ENCODE measurements at places on chromosomes 3 and 15. TPM values are rescaled to one million over a fixed set of nuclear protein-coding genes. Genes with fewer than 3 reads are reported as not detected.

The TMEM108 gene
- total RNA-seq, result 0.89 TPM

The C3orf85 gene
- total RNA-seq, result not detected

The FMN1 gene
- 6.7 TPM for total RNA-seq

The CCDC13 gene
- total RNA-seq, result 1.2 TPM

The AGBL1 gene
- total RNA-seq, result not detected

The CAV3 gene
- total RNA-seq, result not detected

The ARHGEF26 gene
- total RNA-seq, result 3.4 TPM

The OCA2 gene
- total RNA-seq, result not detected

The IL17RE gene
- 3.9 TPM for total RNA-seq

The PROK2 gene
- total RNA-seq, result not detected

The ABCF3 gene
- total RNA-seq, result 29.9 TPM

The GPR27 gene
- not detected for total RNA-seq

The SLC30A4 gene
- 3.7 TPM for total RNA-seq

The CFAP20DC gene
- 2.5 TPM for total RNA-seq

The PFKFB4 gene
- 8.9 TPM for total RNA-seq

The ATP8B4 gene
- 0.34 TPM for total RNA-seq

The ALS2CL gene
- 0.17 TPM for total RNA-seq

The A4GNT gene
- total RNA-seq, result not detected

The ARNT2 gene
- 8.4 TPM for total RNA-seq

The ZNF770 gene
- 10.9 TPM for total RNA-seq

The FETUB gene
- not detected for total RNA-seq

The SERPINI2 gene
- not detected for total RNA-seq

The KBTBD13 gene
- total RNA-seq, result not detected

The SLC28A1 gene
- not detected for total RNA-seq

The DPPA4 gene
- total RNA-seq, result 1.2 TPM

The KCNH8 gene
- not detected for total RNA-seq

The SCAANT1 gene
- total RNA-seq, result not detected

The PLCB2 gene
- total RNA-seq, result 2.2 TPM

The CDHR4 gene
- total RNA-seq, result not detected

The DAPK2 gene
- total RNA-seq, result 0.34 TPM

The PRR20G gene
- not detected for total RNA-seq

The SYNPR gene
- total RNA-seq, result not detected

The GP9 gene
- total RNA-seq, result not detected

The GOLGA8R gene
- total RNA-seq, result 0.30 TPM

The SEMA3G gene
- total RNA-seq, result not detected

The GRIP2 gene
- total RNA-seq, result not detected

The SLC38A3 gene
- not detected for total RNA-seq

The PSMD2 gene
- total RNA-seq, result 570 TPM

The ASB14 gene
- not detected for total RNA-seq

The EAF2 gene
- total RNA-seq, result 1.5 TPM

The SEC22C gene
- 62.1 TPM for total RNA-seq

The PARP15 gene
- under 0.01 TPM for total RNA-seq

The ITPKA gene
- total RNA-seq, result 15.6 TPM

The FRMD5 gene
- 0.84 TPM for total RNA-seq

The WDR93 gene
- 0.15 TPM for total RNA-seq

The CYP8B1 gene
- total RNA-seq, result not detected

The IL16 gene
- total RNA-seq, result 0.34 TPM

The GNAT1 gene
- total RNA-seq, result not detected

The ENTPD3 gene
- under 0.01 TPM for total RNA-seq

The CFAP91 gene
- total RNA-seq, result 0.50 TPM

The DGKG gene
- total RNA-seq, result 0.50 TPM

Measured in bronchus fibroblast of lung (primary cell).